ENCODE measurements at places on chromosomes 6 and 20. TPM values are rescaled to one million over a fixed set of nuclear protein-coding genes. Genes with fewer than 3 reads are reported as not detected.

HSPA12B gene
- 0.21 TPM for total RNA-seq

ARHGAP40 gene
- total RNA-seq: 0.18 TPM

VAPB gene
- 50.9 TPM for total RNA-seq

LRRC73 gene
- total RNA-seq: 2.9 TPM

IL20RA gene
- not detected for total RNA-seq

DPPA5 gene
- not detected for total RNA-seq

SLC16A10 gene
- total RNA-seq: 0.18 TPM

ECI2 gene
- total RNA-seq: 34.5 TPM

SPEF1 gene
- total RNA-seq: 0.41 TPM

TTLL9 gene
- total RNA-seq: 2.1 TPM

MLN gene
- not detected for total RNA-seq

HCRTR2 gene
- not detected for total RNA-seq

C6orf58 gene
- not detected for total RNA-seq

GTSF1L gene
- total RNA-seq: not detected

GPR31 gene
- not detected for total RNA-seq

RIPOR2 gene
- 0.54 TPM for total RNA-seq

PRPH2 gene
- not detected for total RNA-seq

SIRPB2 gene
- not detected for total RNA-seq

ADTRP gene
- not detected for total RNA-seq

SGK2 gene
- 0.90 TPM for total RNA-seq

HMGN4 gene
- total RNA-seq: 60.5 TPM

NKX2-4 gene
- total RNA-seq: not detected

PAK5 gene
- total RNA-seq: not detected
